Stimulated activated CD8-positive, alpha-beta memory T cell treated with anti-CD3 and anti-CD28 coated beads, Interleukin-7, amount 100 ng/mL, for 1 hour (primary cell): ENCODE measurements at places on chromosomes 5 and 9.

DNA sequence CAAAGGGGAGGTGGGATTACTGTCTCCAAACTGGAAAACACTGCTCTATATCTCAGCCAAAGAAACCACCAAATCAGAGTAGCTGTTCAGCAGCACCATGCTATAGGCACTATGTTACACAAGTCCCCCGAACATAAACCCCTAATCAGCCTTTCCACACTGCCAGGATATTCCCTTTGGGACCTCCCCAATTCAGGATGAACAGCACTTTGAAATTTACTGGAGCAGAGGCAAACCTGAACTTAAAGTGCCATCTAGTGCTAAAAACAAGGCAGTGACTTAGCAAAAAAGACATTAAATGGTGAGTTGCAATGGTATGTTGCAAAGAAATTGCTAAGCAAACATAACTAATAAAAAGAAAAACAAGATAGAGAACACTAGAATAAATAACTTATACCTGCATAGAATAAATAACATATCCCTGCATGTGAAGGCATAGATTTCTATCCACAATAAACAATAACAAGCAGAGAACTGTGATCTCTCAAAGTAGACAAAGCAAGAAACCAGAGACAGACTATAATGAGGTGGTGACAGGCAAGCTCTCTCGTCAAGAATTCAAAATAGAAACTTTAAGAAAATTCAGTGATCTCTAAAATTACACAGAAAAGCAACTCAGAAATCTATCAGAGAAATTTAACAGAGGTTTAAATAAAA, 584.4 kb upstream of the ACO1 start:
- DNase-seq, result no peak

GRCh38 chr5:68962757-68963484, 130.9 kb upstream of the SLC30A5 start:
- no peak for DNase-seq

- DNase-seq, result no peak
Observed at GRCh38 chr5:96588539-96588938, 73.6 kb upstream of the CAST start.

- DNase-seq, result no peak
Observed at GRCh38 chr5:180852495-180852894, 8.6 kb downstream of the ZFP62 start.

DNA sequence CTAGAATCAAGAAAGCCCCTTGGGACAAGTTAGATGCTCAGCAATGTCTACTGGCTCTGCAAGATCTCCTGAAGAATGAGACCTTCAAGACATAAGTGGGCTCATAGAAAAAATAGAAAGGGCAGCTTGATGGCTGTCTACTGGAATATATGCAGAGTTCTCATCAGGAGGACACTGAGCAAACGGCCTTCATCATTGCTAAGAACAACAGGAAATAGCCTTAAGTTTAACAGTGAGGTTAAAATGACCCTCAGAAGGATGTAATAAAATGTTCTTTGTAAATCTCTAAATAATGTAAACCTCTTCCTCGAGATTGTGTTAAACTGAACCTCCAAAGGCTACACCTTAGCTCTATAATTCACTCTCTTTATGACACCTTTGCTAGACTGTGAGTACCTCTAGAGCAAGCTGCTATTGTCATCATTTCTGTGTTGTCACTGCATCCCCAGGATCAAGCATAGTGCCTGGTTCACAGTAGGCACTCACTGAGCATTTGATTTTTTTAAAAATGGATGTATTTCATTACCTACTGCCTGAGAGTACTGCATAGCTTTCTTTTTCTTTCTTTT, 22.2 kb upstream of the LHFPL2 start:
- DNase-seq, result no peak

- no peak for DNase-seq
Observed at GRCh38 chr5:115465431-115465830, 79.1 kb downstream of the FEM1C start.
